ENCODE measurements at places on chromosomes 6 and 20. TPM values are rescaled to one million over a fixed set of nuclear protein-coding genes. Genes with fewer than 3 reads are reported as not detected.

Gene ADGRG6
- total RNA-seq, result 0.55 TPM

Gene ZNF217
- total RNA-seq, result 57.5 TPM

Gene TCF15
- not detected for total RNA-seq

Gene SPDEF
- total RNA-seq, result 0.33 TPM

Gene RAET1L
- not detected for total RNA-seq

Gene ZNF391
- 2.8 TPM for total RNA-seq

Gene GPR31
- total RNA-seq, result not detected

Gene MYLK2
- total RNA-seq, result 0.43 TPM

DNA sequence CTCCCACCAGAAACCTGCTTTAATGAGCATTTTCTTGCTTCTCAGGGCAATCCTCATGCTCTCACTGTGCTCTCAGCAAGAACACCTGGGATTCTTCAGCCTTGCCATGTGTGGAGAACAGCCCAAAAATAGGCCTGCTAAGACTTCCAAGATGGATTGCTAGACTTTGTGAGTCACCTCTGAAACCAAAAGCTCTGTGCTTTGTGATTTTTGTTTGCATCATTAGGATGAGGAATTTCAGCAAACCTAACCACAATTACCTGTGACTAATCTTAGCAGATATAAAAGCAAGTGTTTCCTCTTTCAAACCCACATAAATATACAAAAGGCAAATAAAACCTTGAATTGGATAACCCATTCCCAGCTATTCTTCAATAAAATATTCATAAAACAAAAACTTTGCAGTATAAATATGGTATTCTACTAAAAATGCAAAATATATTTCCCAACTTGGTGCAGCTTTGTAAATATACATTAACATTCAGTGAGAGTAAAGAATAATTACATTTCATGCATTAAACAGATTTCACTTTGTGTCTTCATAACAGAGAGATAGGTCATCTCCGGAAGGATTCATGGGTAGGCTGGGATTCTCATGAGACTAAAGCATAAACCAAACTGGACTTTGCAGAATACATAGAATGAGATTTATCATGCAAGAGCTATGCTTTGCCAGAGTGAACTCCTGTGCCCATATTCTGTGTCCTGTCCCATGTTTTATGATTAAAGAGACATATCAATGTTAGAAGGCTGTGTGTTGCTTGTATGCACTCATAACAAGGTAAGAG lies 33.5 kb downstream of the TPBG start:
- no peak for DNase-seq

DNA sequence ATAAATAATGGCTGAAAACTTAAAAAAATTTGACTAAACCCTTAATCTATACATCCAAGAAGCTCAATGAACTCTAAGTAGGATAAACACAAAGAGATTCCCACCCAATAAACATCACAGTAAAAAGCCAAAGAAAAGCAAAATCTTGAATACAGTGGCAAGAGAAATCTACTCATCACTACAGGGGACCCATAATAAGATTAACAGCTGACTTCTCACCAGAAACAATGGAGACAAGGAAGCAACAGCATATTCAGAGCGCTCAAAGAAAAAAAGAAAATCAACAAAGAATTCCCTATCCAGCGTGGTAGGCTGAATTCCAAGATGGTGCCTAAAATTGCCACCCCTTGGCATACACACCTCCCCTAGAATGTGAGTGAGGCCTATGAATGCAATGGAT lies 18.6 kb downstream of the SNX3 start:
- DNase-seq, result no peak

DNA sequence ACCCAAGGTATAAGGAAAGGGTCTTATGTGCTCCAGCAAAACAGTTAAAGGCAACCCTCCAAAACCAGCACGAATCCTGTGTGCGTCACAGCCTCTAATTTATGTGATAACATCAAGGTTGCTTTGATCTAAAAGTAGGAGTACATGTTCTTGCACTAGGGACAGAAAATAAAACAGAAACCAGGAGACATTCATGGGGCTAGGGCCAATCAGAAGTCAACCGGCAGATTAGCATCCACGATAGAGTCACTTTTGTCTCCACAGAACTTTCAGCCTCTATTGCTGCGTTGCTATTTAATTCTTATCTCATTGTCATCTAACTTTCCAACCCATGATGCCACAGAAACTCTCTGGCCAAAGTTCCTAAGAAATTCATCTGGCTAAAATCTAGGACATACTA lies 178.8 kb upstream of the PTCHD4 start:
- no peak for DNase-seq

- DNase-seq, result no peak
Observed at GRCh38 chr6:75794954-75795739, 46.1 kb downstream of the MYO6 start.

GRCh38 chr6:31366693-31367470 lies 9.9 kb upstream of the HLA-B start:
- peak; percentile 89 for DNase-seq

DNA sequence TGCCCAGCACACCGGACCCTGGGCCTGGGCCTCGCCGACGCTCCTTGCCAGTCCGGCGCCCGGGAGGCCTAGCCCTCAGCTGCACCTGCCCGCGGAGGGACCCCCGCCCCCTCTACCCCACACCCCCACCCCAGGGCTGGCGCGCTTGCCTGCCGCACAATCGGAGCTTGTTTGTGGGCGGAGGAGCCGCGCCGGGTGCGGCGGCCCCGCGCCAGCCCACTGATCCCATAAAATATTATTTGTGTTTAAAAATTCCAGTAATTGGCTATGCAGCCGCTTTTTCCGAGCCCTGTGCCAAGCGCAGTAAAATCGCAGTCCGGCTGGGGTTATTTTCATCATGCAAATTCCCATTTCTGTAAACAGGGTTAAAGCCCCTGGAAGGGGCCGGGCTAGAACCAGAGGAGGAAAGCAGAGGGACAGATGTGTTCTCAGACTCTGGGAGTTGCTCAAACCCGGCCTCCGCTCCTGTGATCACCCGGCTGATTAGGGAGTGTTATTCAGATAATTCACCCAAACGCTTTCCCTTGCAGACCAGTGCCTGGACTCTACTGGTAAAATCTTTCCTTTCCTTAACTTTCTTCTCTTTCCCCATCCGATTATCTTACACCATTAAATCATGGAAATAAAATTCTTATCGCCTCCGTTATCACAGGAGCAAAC lies 93.1 kb downstream of the NCR2 start:
- DNase-seq, result no peak

- DNase-seq, result no peak
Observed at GRCh38 chr20:10449270-10449669, 14.2 kb downstream of the SLX4IP start.

DNA sequence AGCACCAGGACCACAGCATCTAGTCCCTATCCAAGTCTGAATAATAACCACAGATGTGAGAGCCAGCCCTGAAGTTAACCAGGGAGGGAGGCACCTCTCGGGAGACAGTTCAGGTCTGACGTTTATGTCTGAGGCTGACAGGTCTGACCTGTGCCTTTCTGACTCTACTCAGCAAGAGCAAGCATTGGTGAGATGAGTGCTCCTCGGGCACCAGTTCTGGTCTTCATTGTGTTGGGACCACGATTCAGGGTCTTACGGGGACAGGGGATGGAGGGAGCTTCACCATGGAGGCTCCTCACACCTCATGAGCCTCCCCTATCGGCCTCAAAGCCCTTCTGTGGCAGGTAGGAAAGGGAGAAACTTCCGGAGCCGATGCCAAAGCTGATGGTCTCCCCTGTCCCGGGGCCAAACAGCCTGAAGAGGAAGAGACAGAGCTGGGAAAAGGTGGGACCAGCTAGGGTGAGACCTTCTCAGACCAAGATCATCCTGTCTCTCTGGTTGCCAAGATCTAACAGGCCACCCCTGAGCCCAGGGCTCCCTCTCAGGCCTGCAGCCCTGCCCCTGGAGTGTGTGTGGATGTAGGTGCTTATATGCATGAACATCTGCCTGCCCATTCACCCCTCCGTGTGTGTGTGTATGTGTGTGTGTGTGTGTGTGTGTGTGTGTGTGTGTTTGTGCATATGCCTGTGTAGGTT lies 170.5 kb downstream of the VEGFA start:
- no peak for DNase-seq

- DNase-seq, result peak; percentile 11
Observed at GRCh38 chr6:154509421-154510143, 903 bp downstream of the CNKSR3 start.

- DNase-seq, result no peak
Observed at GRCh38 chr20:59414936-59415623, 114.7 kb downstream of the EDN3 start.

DNA sequence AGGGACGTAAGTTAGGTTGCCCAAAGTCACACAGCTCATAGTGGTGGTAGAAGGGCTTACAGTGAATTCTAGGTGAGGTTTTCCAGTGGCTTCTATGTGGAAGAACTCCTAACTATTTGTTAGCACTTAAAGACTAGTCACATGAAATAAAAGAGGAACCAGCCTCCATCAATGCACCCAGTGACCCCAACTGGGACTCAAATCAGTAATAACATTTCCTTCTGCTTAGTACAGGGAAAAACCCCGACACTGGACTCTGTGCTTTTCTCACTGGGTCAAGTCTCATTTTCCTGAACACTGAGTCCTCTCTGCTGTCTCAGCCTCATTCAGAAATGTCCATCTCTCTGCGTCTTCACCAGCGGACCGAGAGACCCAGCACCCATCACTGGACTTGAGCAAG lies 89.2 kb downstream of the SLC22A23 start:
- no peak for DNase-seq

DNA sequence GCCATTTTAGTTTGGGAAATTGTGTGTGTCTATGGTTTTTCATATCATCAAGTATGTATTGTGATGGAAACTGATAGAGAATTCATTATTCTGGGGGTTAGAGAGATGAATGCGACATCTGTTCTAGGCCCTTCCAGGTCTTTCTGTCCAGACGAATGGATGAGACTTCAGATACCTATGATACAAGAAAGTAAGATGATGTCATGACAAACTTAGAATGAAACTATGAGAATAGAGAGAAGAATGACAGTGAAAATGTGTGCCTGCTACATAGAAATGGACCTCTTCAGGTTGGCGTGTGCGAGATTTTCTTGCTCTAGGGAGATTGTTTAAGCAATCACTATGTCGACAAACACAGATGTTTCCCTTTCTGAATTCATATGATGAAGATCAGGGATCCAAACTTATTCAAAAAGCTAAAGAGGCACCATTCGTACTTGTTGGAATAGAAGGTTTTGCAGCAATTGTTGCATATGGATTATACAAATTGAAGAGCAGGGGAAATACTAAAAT lies 76.1 kb downstream of the SCAND1 start:
- no peak for DNase-seq

GRCh38 chr6:43298565-43299337 lies 691 bp downstream of the SLC22A7 start:
- no peak for DNase-seq

GRCh38 chr6:44223319-44224028 lies at the start of gene SLC29A1:
TSS of gene SLC29A1 (plus strand) at chr6:44223595. CDS start at chr6:44227314, 3,719 bp downstream.
- DNase-seq, result peak; percentile 87

Data from activated CD4-positive, alpha-beta memory T cell treated with anti-CD3 and anti-CD28 coated beads for 36 hours (primary cell).